ENCODE measurements at places on chromosomes 2 and 18. TPM values are rescaled to one million over a fixed set of nuclear protein-coding genes. Genes with fewer than 3 reads are reported as not detected.

Gene RESP18
- 1.1 TPM for total RNA-seq

Gene C2orf81
- total RNA-seq: 1.2 TPM

Gene PAIP2B
- total RNA-seq: 42.3 TPM

Gene HOXD12
- not detected for total RNA-seq

Gene FHOD3
- total RNA-seq: 51.8 TPM

Gene SRBD1
- total RNA-seq: 43.9 TPM

Gene IL1RL1
- 0.17 TPM for total RNA-seq

Gene CD226
- 2.2 TPM for total RNA-seq

Gene ZNF892
- 16.2 TPM for total RNA-seq

Gene MC5R
- total RNA-seq: 0.30 TPM

Gene SERPINB3
- not detected for total RNA-seq

Gene KRTCAP3
- not detected for total RNA-seq

Gene UGT1A5
- not detected for total RNA-seq

Gene PJVK
- total RNA-seq: 7.9 TPM

Gene CYP27A1
- 12.1 TPM for total RNA-seq

Gene NEU2
- total RNA-seq: not detected

Gene XDH
- total RNA-seq: 0.06 TPM

Gene RBFA
- total RNA-seq: 35.3 TPM

Gene SMARCAL1
- 14.1 TPM for total RNA-seq

Gene DLGAP1
- 16.5 TPM for total RNA-seq

Gene PCARE
- 0.06 TPM for total RNA-seq

Gene C2orf92
- total RNA-seq: 9.2 TPM

Gene POTEF
- 0.10 TPM for total RNA-seq

Gene RBBP8
- total RNA-seq: 28.0 TPM

Gene KIF1A
- total RNA-seq: 186 TPM

Gene APCDD1
- 91.9 TPM for total RNA-seq

Gene RIT2
- 18.4 TPM for total RNA-seq

Gene KCNF1
- total RNA-seq: 4.3 TPM

Gene MYOM1
- 9.2 TPM for total RNA-seq

Gene ADGRF3
- total RNA-seq: 0.10 TPM

Gene DOK6
- 64.4 TPM for total RNA-seq

Gene CASP8
- 17.1 TPM for total RNA-seq

Gene SLC19A3
- total RNA-seq: 2.8 TPM

Gene PTH2R
- total RNA-seq: 0.77 TPM

Gene FOXI3
- 0.06 TPM for total RNA-seq

Gene CD8B
- total RNA-seq: 1.5 TPM

Gene KCNG3
- 0.28 TPM for total RNA-seq

Gene CASP10
- 8.7 TPM for total RNA-seq

Gene HSPE1
- total RNA-seq: 157 TPM

Gene EFR3B
- total RNA-seq: 14.4 TPM

Gene CFAP65
- total RNA-seq: 0.79 TPM

Gene MITD1
- 32.1 TPM for total RNA-seq

Gene KLHL41
- 3.0 TPM for total RNA-seq

Gene SYT4
- total RNA-seq: 179 TPM

Gene POTEJ
- total RNA-seq: 0.10 TPM

Gene ANO7
- total RNA-seq: 1.5 TPM

Gene ALPP
- total RNA-seq: 0.06 TPM

Gene EMILIN1
- total RNA-seq: 20.9 TPM

Gene CCDC74A
- total RNA-seq: 7.0 TPM

Gene ARHGAP25
- 6.5 TPM for total RNA-seq

Gene RGPD4
- total RNA-seq: 0.10 TPM

Gene IL36G
- total RNA-seq: 0.28 TPM

Gene RSAD2
- 6.9 TPM for total RNA-seq

Gene SFT2D3
- total RNA-seq: 6.5 TPM

Gene VWC2L
- total RNA-seq: 17.1 TPM

Gene ICA1L
- total RNA-seq: 55.8 TPM

All from spinal cord (tissue), 10 donors.